ENCODE measurements at places on chromosomes 4 and X.
A peak's percentile ranks its signal among the peaks of the same experiment; 100 is the strongest.

GRCh38 chr4:138659037-138659811, 356.4 kb upstream of the NOCT start:
- no peak for DNase-seq

- DNase-seq = peak; percentile 1
These were observed 73.1 kb upstream of the FMR1 start for GRCh38 chrX:147838465-147839131.

- no peak for DNase-seq
These were observed 901.0 kb downstream of the CCSER1 start for GRCh38 chr4:91028228-91028627.

- no peak for DNase-seq
These were observed 136.6 kb upstream of the HHIP start for GRCh38 chr4:144509088-144510015.

DNA sequence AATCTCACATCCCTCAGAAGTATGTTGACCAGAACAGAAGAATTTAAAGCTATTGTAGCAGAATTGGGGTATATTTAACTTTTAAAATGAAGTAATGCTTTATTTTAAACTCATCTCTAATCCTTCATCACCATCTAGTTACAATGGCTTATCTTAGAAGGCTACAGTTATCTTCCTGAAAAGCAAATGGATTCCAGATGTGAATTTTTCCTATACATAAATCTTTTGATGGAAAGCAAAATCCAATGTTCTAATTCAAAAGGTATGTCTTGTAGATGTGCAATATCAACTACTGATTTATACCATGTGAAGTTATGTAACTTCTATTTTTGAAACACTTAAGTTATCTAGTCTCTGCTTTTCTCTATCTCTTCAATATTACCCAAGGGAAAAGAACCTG, 47.6 kb downstream of the CCNG2 start:
- no peak for DNase-seq

- DNase-seq = no peak
These were observed 35.1 kb downstream of the SYTL4 start for GRCh38 chrX:100696699-100697351.

GRCh38 chrX:99703473-99703872, 706.6 kb downstream of the PCDH19 start:
- DNase-seq = no peak

- no peak for DNase-seq
These were observed 59.8 kb downstream of the ANK2 start for GRCh38 chr4:113109106-113109718.

DNA sequence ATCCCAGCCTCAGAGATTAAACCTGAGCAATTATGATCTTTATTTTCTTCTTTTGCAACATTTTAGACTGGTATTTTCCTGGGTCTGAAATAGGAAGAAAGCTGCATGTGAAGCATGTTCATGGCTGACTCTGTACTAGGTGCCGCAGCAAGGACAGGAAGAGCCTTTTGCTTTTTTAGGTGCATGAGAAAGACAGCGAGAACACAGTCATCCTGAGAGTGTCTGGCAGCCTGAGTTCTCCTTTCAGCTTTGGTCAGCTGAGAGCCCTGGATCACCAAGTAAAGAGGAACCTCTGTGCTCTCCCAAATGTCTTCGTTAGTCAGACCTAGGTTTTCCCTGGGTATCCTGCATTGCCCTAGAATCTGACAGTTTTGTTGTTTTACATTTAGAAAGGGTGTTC, 29.8 kb downstream of the FAM149A start:
- no peak for DNase-seq

- no peak for DNase-seq
These were observed 5.0 kb downstream of the ARHGAP4 start for GRCh38 chrX:153921070-153921469.

DNA sequence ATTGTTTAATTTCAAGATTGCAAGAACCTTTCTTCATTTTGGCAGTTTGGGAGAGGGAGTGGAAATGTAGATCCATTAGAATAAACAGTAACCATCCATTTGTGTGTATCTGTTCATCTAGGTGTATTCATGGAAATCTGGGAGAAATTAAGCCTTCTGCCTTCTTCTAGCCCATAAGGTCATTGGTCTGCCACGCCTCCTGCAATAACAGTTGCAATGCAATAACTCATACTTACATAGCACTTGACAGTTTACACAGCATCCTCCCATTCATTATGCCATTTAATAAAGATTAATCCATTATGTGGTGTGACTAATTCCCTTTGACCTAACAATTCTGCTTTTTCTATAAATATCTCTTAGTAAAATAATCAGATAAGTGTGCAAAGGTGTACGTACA, 42.6 kb downstream of the SHROOM4 start:
- DNase-seq = no peak

- no peak for DNase-seq
These were observed 14.3 kb downstream of the TEC start for GRCh38 chr4:48255072-48255958.

DNA sequence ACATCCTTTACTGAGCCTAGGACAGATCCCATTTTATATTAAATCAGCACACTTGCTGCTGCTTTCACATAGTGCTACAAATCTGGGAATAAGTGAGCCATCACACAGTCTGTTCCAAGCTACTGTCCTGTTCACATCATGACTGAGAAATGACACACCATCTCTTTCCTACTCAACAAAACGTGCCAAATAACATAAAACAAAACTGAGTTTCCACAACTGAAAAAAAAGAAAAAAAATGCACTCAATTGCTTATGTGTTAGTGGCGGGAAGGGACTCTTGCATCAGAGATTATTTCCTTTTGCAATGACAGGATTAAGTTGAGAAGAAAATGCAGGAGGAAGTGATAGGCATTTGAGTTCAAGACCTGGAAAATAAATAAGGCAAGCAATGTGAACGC, 109.0 kb downstream of the SHROOM4 start:
- no peak for DNase-seq

- DNase-seq = no peak
These were observed 17.6 kb upstream of the CC2D2A start for GRCh38 chr4:15451866-15452765.

DNA sequence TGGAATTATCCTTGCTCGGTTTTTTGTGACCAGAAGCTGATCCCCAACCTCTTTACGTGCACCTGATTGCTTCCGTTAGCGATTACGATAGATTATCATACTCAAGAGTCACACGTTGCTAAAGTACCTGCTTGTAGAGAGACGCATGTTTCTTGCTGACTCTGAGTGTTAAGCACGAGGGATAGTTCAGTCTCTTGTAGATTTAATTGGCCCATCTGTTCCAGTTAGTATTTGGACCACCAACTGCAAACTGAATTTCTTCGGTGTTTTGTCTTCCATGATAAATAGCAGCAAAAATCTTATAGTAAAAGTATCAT, 516 bp upstream of the COX18 start:
- no peak for DNase-seq

DNA sequence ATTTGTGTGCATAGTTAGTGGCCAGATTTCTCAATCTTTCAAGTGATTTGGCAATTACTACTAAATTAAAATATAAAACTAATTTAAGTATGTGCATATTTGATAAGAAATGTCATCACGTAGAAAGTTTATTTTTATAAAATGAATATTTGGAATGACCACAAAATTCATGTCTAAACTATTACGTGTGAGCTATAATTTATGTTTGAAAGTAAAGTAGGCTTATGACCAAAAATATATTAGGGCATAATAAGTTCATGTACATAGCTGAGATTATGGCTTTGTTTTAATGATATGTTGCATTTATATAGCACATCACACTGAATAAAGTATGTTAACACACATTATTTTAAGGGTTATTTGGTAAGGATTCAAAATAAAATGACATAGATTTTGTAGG, 1532.6 kb downstream of the C4orf33 start:
- no peak for DNase-seq
